ENCODE measurements at places on chromosomes 11 and 22.

- no peak for DNase-seq
Observed at GRCh38 chr22:17167486-17167885, 8.4 kb upstream of the HDHD5 start.

- DNase-seq = no peak
Observed at GRCh38 chr11:131025020-131025419, 108.7 kb upstream of the SNX19 start.

DNA sequence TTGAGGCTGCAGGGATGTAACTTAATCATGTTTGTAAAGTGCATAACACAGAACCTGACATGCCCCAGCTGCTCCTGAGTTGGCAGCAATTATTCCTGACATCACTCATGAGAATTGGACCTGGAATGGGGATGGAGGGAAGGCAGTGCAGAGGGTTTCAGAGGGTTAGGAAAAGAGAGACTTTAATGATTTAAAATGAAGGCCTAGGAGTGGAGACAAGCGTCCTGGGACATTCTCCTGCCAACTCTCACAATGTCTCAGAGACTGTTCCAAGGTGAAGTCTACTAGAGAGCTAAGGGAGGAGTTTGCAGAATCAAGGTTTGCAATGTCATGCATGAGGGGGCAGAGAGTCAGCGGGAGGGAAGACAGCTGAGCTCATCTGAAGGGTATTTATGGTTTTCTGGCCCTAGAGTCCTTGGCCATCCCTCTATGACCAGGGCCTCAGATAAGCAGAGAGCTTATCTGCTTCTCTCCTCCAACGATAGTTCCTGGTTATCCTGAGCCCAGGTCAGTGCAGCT, 36.9 kb downstream of the GGTLC2 start:
- DNase-seq = no peak

DNA sequence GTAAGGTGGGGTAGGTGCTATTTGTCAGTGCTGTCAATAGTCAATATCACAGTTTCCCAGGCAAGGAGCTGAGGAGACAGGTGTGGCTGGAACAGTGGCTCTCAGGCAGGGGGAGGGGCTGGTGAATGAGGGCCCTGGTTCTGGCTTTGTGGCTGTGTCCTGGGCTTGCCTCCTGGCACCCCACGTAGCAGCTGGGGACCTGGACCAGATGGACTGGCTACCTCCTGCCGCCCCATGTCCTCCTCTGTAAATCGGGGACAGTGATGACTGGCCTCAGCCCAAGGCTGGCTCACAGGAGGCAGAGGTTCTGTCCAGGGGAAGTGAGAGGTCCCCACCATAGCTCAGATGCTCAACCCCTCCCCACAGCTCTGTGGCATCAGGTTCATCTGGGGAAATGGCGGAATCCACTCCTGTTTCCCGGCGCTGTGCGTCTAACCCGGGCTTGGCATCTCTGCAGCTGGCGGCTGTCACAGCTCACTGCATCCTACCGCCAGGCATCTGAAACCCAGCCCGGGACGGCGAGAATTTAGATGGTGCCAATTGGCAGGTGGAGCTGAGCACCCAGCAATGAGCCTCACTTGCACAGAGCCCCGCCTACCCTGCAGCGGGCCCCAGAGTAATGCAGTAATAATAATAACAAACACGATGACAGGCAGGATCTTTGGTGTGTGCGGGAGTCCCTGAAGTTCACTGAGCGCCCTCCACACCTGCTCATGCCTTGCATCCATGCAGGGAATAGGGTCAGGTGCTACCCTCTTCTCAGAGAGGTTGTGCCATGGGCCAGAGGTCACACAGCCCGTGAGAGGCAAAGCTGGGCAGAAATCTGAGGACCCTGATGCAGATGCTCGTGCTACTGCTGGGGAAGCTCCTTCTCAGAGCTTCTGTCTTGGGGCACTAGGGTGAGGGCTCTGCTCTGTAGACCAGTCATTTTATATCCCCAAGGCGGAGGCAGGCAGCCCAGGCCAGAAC, 27.8 kb upstream of the SHISAL1 start:
- no peak for DNase-seq

DNA sequence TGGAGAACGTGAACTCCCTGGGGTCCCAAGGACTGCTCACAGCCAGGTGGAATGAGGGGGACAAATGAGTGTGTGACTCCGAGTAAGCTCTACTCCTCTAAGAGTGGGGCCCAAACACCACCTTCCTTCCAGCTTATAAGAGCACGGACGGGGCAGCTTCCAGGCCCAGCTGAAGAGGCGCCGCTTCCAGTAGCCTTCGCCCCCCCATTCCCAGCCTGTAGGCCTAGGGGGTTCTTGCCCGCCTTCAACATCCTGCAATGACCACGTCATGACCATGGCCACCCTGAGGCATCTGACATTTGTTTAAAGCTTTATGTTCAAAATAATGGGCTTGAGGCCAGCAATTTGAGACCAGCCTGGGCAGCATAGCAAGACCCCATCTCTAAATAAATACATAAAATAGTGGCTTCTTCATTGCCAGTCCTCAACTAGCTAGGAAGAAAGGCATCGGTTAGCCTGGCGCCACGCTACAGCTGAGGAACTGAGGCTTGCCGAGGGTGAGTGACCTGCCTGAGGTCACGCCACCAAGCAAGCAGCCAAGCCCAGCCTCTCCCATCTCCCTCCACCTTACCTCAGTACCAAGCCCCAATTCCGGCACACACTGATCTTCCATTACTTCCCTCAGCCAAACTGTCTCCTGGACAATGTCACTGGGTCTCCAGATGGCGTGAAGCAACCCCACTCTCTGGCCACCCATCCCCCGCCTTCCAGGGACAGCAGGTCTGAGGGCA, 7.8 kb upstream of the TNFRSF13C start:
- no peak for DNase-seq

Measured in CD4-positive, alpha-beta T cell treated with Interleukin-15 for 1 hour (primary cell).